Aorta (tissue), 5 donors: ENCODE measurements at places on chromosomes 3 and 15. TPM values are rescaled to one million over a fixed set of nuclear protein-coding genes. Genes with fewer than 3 reads are reported as not detected.
A peak's percentile ranks its signal among the peaks of the same experiment; 100 is the strongest.

DNA sequence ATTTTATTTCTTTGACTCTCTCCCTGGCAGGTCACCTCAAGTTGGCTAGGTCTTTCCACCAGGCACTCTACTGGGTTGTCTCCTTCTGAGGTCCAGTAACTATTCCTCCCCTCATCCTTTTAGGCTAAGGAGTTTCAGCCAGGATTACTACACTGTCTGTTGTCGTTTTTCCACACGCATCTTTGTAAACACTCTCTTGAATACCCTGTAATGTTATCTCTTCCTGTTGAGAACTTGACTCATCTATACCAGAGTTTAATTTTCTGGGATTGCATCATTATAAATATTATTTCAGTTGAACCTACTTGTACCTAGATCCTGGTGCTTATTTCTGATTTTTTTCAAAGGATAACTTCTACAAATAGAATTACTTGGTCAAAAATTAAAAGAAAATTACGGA is 138.3 kb downstream of the SQOR start:
- no peak for DNase-seq
- no peak overlapping the region for H3K27ac ChIP-seq
- H3K36me3 ChIP-seq: no peaks in the 10 kb centered on the region
- H3K4me1 ChIP-seq: no peaks in the 10 kb centered on the region

DNA sequence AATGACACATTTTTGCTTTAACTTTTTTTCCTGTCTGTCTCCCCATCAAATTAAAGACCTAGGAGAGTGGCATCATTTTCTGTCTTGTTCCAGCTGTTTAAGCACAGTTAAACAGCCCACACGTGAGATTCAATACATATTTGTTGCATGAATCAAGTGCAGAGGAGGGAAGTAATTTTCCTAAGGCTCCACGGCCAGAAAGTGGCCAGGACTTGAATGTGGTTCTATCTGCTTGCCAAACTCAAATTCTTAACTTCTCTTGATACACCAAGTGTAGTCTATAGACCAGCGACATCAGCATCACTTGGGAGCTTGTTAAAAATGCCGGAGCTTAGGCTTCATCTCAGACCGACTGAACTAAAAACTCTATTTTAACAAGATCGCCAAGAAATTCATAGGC is 724.8 kb upstream of the CFAP20DC start:
- no peaks in the 10 kb centered on the region for H3K4me1 ChIP-seq
- no peaks in the 10 kb centered on the region for H3K27me3 ChIP-seq
- H3K36me3 ChIP-seq: no peaks in the 10 kb centered on the region
- no peak overlapping the region for H3K4me3 ChIP-seq
- DNase-seq: no peak
- H3K27ac ChIP-seq: no peak overlapping the region

SERINC4 gene
- total RNA-seq: not detected

DNA sequence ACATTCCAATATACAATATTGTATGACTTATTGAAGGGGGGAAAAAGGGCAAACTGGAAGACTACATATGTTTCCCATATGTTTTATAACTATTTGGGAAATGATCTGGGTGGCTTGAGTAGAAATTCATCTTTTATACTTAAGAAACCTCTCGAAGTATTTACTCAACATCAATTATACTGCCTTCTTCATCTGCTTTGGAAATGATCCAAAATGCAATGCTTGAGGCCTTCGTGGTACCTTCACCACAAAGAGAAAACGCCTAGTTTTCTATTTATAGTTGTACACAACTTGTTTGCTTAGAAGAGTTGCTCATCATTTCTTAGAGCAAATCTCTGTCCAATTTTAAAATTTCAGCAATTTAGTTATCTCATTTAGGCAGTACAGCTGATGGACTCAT is 18.8 kb downstream of the ACKR4 start:
- H3K36me3 ChIP-seq: no peaks in the 10 kb centered on the region
- no peak overlapping the region for H3K4me3 ChIP-seq
- H3K27me3 ChIP-seq: no peaks in the 10 kb centered on the region
- H3K27ac ChIP-seq: no peak overlapping the region
- peaks cover 2% of the 10 kb centered on the region for H3K4me1 ChIP-seq

DNA sequence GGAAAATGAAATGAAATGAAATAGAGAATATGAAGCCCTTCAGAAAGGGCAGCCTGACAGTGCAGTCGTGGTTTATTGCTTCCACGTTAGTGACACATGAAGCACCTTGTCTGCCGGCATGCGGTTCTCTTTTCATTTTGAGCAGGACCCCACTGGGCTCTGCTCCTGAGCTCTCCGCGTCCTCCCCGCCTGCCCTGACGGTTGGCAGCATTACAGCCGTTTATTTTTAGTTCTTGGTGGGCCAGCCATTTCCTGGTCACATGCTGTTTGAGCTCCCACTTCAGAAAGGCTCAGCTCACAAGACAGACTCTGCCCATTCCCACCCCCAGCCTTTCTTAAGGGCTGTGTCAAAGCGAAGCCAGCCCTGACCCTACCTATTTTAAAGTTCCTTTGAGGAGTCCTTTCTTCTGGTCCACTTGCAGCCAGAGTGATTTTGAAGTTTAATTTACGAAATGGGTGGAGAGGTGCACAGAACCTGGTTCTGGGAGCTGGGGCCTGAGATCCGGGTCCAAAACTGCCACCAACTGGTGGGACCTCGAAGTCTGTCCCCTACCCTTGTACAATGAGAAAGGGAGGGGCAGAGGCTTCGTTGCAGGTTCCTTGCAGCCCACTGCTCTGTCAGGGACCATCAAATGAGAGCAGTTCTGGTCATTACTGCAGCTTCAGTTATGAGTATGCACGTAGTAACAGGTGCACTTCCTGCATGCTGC is 60.1 kb downstream of the MGLL start:
- no peak overlapping the region for H3K4me3 ChIP-seq
- peak overlapping the region; percentile 66 for H3K27ac ChIP-seq
- DNase-seq: peak; percentile 78
- H3K4me1 ChIP-seq: peaks cover 4% of the 10 kb centered on the region
